ENCODE measurements at places on chromosomes 13 and 19.

- peak; percentile 81 for DNase-seq
Observed at GRCh38 chr19:56119582-56119978, 1.5 kb downstream of the ZNF787 start.

DNA sequence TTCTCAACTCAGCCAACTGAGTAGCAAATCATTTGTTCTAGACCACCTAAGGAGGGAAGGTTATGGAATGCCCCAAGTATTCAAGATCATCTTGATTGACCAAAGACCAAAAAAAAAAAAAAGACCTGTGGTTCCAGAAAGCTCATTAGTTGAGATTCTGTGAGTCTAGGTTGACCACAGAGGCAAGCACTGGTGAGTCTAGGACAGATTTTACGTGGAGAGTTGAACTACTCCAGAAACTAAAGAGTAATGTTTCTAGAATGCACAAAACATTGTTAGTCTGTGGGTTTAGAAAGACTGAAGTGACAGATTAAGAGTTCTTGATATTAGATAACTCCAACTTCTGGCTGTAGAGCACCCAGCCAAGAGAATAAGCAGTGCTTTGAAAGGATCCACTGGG lies 4.0 kb upstream of the CYTH2 start:
- no peak for DNase-seq

DNA sequence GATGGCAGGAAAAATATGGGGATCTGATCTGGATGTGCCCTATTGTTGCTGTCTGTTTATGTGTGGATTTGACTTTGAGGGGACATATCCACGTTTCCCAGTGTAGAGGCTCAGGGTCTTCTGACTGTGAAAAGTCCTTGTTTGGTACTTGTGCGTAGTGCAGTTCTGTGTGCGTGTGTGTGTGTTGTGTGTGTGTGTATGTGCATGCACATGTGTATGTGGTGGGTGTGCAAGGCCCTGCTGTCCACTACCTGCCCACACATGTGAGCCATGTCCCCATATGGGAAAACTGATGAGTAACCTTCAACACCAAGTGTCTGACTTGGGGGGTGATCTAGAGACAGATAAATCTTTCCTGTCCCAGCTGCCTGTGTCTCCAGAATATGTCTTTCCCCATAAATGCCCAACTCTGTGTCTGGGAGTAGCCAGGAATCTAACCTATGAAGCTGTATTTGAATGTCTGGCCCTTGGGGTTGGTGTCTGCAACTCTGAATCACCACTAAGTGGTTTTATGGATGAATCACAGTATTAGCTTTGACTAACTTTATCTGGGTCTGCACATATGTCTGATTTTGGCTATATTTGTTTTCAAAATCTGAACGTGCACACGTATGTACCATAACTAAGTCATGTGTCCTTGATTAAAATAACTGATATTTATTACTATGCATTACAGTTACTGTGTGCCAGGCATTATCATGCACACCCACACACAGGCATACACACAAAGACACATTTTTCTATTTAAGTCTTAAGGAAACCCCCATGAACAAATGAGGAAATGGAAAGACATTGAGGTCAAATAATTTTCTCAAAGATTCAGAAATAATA lies 17.4 kb downstream of the KLK2 start:
- peak; percentile 10 for DNase-seq

- DNase-seq = no peak
Observed at GRCh38 chr13:103996733-103997132, 930.5 kb upstream of the SLC10A2 start.

- DNase-seq = no peak
Observed at GRCh38 chr19:41411968-41412265, 14.3 kb downstream of the BCKDHA start.

GRCh38 chr13:46296115-46296822 lies 84.5 kb downstream of the LRRC63 start:
- peak; percentile 94 for DNase-seq

DNA sequence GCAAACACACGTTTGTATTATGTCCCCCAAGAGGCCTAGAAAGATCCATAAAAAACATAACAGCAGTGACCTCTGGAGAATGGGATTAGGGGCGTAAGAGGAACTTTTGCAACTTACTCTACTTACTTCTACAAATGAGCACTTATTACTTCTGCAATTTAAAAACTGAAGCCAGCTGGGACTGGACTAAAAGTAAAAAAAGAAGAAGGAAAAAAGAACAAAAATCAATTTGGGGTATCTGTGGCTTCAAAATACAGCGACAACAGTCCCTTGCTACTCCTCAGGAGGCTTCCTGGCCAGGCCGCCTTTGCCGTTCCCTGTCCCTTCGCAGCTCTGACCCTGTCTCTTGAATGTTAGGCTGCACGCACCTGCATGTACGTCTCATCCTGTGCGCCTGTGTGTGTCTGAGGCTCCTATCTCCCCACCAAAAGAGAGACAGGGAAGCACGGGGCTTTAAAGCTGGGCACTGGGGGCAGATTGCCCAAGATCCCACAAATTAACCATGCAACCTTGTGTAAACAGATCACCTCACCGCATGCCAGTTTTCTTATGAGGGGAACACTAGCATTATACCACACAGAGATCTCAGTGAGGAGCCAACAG lies 12.1 kb upstream of the FKRP start:
- DNase-seq = no peak

DNA sequence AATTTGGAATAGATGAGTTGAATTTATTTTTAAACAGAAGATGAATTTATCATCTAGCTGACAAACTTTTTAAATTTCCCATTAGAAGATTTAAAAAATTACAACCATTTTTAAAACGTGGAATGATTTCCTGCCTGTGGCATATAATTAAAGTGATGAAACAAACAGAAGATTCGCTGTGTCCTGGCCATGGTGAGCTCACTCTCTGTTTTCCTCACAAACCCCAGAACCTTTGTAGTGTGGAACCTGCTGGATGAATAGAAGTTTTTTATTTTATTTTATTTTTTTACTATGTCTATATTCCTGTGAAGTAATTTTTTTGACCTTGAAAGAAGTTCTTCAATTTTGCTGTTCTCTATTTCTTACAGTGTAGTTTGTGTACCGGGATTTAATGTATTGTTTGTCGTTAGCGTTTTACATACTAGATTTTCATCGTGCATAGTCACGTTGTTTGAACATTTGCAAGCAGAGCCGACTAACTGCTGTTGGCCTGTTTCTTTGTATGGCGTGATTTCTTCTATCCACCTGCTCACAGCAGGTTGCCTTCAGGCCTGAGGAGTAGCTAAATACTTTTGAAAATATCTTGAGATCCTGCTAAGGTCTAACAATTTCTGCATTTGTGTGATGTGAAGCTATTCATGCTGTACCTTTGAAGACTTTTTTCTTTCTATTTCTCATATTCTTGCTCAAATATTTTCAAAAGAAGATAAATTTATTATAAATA lies 149.2 kb downstream of the GGACT start:
- no peak for DNase-seq

DNA sequence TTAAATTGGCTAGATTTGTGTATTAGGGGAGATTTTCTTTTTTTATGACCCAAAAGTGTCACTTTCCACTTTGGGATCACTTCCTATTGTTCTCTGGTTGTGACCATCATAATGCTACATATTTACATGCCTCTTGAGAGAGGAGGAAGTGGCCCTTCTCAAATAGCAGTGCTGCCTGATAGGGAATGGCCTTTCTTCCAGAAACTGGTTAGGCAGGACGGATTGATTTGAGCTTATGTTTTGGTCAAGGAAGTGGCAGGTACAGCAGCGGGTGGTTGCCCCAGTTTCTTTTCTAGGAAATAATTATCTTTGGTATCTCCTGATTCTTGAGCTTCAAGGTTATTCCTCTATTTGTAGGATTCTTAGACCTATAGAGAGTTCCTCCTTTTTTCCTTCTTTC lies 21.9 kb upstream of the WTIP start:
- DNase-seq = no peak

GRCh38 chr13:109275852-109276251 lies 510.5 kb downstream of the IRS2 start:
- no peak for DNase-seq

GRCh38 chr13:46377554-46377953 lies 9.5 kb downstream of the RUBCNL start:
- no peak for DNase-seq

DNA sequence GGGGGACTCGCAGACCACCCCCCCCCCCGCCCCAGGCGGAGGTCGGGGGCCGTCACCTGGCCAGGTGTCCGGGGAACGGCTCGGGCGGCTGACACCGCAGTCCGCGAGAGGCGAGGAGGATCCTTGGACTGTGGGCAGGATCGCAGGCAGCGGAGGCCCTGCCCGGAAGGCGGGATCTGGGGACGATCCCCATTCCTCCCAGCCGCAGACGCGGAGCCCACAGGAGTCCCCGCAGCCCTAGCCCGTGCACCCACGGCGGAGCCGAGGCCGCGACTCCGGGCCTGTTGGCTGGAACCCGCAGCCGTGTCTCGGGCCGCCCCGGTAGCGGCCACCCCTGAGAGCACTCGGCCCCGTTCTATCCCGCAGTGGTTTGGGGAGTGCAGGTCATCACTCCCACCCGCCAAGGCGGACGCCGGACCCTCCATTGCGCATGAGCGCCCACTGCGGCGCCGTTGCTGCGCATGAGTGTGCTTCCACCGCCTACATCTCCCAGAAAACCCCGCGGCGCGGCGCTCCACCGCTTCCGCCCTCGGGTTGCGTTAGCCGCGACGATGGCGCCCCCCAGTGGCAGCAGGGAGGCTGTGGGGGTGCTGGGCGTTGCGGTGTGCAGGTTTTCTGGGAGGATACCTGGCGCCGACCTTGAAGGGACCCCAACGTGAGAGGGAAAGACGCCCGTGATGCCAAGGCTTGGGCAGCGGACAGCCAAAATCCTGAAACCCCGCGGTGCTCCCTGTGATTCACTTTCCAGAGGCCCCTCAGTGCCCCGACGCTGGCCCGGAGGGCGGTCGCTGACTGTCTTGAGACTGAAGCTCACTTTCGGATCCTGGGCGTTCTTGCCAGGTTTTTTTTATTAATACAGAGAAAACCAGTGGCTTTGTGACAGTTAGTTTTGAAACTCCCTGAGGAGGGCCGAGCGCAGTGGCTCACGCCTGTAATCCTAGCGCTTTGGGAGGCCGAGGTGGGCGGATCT lies 4.4 kb upstream of the ZNF329 start:
- DNase-seq = peak; percentile 92

DNA sequence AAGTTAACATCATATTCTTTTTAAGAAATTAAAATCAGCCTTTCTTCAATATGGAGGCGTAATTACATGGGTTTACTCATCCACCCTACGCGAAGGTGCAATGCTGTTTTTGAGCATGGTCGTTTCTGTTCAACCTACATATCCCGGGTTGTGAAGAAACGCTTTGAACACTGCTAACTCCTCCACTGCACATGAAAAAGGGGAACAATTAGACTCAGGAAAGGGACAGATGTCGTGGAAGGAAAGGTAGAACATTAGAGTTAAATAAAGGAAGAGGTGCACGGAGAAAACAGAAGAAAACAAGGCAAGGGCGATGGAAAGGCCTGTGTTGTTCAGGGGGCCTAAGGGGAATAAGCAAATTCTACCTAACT lies 4.1 kb downstream of the ZIC5 start:
- no peak for DNase-seq

DNA sequence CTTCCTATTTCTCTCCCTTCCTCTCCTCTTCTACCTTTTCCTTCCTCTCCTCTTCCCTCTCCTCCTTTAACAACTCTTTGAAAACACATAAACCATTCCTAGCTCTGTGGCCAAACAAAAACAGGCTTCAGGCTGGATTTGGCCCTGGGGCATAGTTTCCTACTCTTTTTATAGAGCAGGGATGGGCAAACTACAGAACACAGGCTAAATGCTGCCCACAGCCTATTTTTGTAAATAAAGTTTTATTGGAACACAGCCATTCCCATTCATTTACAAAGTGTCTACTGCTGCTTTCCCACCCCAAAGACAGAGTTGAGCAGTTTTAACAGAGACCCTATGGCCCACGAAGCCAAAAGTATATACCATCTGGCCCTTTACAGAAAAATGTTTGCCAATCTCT lies 35.4 kb downstream of the LHFPL6 start:
- no peak for DNase-seq

DNA sequence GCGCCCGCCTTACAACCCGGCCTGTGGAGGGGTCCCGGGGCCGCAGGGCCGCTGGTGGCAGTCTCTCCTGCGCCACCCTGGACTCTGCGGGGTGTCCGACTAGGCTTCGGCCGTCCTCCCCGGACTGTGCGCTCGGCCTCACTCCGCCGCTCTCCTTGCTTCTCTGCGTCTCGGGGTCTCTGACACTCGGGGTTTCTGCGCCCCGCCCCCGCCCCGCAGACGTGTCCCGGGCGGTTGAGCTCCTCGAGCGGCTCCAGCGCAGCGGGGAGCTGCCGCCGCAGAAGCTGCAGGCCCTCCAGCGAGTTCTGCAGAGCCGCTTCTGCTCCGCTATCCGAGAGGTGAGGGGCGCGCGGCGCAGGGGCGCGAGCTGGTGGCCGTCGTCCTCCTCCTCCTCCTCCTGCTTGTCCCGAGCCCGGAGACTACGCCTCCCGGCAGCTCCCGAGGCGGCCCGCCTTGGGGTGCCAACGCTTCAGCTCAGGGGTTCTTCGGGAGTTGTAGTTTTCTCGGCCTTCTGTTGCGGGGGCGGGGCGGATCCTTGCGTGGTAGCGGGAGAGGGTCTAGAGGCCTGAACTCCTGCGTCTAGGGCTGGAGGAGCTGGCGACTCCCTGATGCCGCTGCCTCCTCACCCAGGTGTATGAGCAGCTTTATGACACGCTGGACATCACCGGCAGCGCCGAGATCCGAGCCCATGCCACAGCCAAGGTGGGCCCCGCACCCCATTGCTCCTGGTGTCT lies 627 bp downstream of the LIN7B start:
- DNase-seq = peak; percentile 52

DNA sequence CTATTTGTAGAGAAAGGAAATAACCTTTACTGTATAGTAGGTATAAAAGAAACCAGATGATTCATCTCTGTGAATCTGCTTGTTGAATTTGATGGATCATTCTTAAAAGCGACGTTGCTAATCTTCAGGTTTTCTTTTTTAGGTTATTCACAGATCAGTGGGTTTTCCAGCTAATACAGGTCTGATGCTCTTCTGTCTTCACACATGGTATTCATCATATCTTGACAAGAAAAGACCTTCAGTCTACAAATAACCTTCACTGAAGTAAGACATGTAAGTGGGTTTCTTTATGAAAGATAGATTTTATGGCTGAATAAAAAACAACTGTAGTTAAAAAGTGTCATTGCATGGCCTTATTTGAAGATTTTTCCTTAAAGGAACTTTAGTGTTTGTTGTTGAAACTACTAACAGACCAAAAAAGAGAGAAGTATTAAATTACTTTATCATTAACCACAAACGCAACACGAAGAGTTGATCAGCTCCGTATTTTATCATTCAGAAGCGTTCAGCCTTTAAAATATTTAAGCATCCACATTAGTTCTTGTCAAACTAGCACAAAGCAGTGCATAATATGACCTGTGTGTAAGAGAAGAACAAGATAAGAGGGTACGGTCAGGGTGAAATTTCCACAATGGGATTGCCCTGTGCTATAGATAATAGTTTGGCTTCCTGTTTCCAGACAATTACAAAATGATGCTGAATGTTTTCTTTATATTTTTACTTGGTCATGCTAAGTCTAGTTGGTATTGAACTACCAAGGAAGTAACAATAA lies 299.5 kb downstream of the MZT1 start:
- no peak for DNase-seq

- no peak for DNase-seq
Observed at GRCh38 chr19:23056516-23056915, 53.5 kb upstream of the ZNF728 start.

GRCh38 chr13:26225896-26226617 lies 3.9 kb upstream of the RNF6 start:
- DNase-seq = peak; percentile 29
